ENCODE measurements at places on chromosomes 11 and 22. TPM values are rescaled to one million over a fixed set of nuclear protein-coding genes. Genes with fewer than 3 reads are reported as not detected.
A peak's percentile ranks its signal among the peaks of the same experiment; 100 is the strongest.

DNA sequence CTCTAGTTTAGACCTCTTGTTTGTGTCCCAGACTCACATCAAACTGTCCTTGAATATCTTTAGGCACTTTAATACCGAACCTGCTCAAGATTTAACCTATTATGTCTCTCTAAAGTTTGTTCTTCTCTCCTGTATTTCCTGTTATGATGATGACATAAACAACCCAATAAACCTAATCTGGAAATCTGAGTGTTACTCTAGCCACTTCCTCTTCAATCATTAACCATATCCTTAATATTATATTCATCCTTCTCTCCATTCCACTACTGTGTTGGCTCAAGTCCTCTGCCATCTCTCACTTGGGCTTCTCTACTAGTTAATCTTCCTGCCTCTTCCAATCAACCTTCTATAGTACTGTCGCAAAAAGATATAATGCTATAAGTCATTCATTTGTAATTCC, 36.0 kb downstream of the COPB1 start:
- no peak for DNase-seq

WNT7B gene
- polyA plus RNA-seq: 0.33 TPM

FREY1 gene
- 0.24 TPM for polyA plus RNA-seq

DNA sequence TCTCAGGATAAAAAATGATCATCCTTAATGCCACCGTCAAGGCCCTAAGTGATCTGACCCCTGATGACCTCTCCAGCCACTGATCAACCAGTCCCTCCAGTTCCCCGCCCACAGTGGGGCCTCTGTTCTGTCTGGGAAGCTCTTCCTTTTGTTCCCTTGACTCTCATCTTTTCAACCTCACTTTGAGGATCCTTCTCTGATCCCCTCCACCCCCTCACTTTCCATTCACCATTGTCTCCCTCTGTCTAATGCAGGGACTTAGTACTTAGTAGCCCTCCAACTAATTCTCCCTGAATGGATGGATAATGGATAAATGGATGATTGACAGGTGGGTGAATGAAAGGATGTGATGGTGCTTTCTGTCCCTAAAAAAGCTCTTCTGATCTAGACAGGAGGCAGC, 45.6 kb downstream of the C11orf58 start:
- no peak for DNase-seq

MFNG gene
- polyA plus RNA-seq: 9.1 TPM

DNA sequence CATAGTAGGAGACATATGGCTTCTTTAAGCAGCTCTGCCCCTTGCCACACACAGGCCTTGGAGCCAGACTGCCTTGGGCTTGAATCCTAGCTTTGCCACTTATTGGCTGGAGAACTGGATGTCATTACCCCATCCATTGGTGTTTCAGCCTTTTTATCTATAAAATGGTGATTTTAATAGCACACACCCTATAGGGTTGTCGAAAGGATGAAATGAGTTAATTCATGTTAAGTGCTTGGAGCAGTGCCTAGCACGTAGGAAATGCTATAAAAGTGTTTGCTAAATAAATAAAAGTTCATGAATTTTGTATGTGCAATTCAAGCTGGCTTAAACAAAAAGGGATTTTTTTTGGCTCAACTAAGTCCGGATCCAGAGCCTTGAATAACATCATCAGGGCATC, 120.7 kb downstream of the TIMP3 start:
- DNase-seq: no peak

APOL3 gene
- polyA plus RNA-seq: 13.1 TPM

DNA sequence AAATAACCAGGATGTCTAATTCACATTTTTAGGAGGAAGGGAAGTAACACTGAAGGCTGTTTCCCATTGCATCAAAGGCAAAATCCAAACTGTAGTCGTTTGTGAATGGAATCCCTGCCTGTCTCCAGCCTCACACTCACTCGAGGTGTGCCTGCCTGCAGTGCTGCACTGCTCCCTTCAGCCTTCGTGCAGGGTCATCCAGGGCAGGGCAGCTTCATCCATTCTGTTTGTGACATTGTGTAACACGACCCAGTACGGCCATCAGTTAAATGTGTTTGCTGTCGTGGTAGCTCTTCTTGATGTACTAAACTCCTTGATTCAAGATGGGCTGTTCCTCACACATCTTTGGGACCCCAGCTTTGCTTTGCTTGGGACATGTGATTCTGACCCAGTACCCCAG, 34.3 kb downstream of the LDLRAD3 start:
- no peak for DNase-seq

PTGDR2 gene
- polyA plus RNA-seq: 5.0 TPM

WBP2NL gene
- polyA plus RNA-seq: 1.5 TPM

KCNK4 gene
- 0.09 TPM for polyA plus RNA-seq

- DNase-seq: no peak
Measured at GRCh38 chr22:27846910-27847309, 45.4 kb upstream of the MN1 start.

DNA sequence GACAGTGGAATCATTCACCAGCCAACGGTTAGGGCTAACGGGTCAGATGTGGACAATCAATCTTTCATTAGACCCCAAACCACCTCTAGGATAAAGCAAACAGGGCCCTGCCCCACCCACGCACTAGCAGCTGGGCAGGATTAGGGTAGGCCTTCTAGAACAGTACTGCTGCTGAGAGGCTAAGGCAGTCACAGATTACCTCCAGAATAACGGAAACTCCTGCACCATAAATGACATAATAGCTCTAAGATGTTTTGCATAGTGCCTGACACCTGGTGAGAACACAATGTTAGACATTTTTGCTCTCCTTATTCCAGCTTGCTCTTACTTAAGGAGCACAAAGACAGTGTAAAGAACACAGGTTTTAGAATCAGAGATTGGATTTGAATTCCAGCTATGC, 1.8 kb downstream of the SYTL2 start:
- no peak for DNase-seq

DNA sequence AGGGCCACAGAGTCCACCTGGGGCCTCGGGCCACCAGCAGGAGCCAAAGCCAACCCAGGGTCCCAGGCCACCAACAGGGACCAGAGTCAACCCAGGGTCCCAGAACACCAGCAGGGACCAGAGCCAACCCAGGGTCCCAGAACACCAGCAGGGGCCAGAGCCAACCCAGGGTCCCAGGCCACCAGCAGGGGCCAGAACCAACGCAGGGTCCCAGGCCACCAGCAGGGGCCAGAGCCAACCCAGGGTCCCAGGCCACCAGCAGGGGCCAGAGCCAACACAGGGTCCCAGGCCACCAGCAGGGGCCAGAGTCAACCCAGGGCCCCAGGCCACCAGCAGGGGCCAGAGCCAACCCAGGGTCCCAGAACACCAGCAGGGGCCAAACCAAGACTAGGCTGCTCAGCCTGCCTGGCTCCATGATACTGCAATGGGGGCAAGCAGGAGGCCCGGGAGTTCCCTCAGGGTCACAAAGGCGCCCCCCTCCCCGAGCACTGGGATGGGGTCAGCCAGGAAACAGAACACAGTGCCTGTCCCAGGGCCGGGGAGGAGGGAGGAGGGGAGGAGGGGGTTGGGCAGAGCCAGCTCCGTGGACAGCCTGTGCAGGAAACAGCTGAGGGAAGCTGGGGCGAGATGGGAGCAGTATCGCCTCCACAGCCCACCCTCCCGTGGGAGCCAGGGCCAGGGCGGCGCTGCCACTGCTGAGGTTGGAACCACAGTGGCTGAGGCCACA, 62.0 kb upstream of the PRR5 start:
- DNase-seq: no peak

DNA sequence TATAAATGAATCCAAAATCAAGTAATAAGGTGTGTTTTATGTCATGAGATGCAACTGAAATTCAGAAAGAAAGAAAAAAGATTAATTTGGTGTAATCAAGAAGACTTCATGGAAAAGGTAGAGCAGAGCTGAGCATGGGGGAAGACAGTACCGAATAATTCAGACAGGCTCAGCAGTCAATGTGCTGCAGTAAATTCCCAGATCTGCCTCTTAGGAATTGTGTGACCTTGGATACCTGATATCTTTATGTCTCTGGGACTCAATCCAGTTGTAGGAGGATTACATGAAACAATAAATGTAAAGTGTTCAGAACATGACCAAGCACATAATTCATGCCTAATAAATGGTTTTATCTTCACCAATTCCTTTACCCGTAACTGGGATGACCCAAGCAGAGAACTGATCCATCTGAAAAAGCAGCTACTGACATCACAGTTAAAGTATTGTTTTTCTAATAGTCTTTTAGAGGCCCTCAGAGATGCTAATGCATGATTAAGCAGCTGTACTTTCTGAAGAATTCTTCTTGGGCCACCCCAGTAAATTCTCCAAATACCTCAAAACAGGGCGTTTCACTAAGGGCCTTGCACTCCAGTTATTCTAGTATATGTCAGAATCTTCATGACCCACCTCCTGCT, 7.8 kb downstream of the MS4A12 start:
- DNase-seq: no peak

MISFA gene
- 4.3 TPM for polyA plus RNA-seq

MB gene
- polyA plus RNA-seq: 7.2 TPM

DNA sequence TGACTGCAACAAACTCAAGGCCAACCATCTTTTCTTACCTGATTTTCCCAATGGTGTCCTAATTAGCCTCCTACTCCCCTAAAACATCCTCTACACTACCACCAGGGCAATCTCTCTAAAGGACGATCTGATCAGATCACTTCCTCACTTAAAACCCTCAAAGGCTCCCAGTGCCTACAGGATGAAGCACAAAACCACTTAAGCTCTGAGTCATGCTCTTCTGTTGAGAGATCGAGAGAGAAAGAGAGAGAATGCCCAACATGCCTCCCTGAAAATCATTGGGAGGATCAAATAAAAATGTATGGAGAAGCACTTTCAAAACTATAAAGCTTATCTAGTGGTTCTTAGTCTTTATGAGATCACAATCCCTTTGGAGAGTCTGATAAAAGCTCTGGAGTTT, 171.1 kb downstream of the CADM1 start:
- no peak for DNase-seq

GRCh38 chr22:29951791-29952413, 68.9 kb downstream of the MTMR3 start:
- DNase-seq: no peak

GRCh38 chr11:1997755-1998154, at the start of gene H19:
Gene H19, minus strand, starts transcription at chr11:1997842.
- no peak for DNase-seq

OR56A1 gene
- 0.01 TPM for polyA plus RNA-seq

DNA sequence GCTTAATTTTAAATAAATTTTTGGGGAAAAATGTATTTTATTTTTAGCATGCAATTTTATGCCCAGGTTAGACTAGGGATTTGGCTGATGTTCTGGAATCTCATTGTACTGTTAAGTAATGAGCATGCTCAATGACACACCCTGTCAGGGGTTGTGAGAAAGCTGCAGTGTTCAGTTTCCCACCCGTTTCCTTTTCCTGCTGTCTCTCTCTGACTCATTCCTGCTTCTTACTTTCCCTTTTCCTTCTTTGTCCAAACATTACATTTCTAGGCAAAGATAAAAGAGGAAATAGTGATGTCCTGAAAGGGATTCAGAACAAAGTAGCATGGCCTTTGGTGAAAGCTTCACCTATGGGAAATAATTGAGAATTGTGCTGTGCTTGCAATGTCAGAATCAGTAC, 22.7 kb downstream of the OOSP3 start:
- DNase-seq: no peak

DNA sequence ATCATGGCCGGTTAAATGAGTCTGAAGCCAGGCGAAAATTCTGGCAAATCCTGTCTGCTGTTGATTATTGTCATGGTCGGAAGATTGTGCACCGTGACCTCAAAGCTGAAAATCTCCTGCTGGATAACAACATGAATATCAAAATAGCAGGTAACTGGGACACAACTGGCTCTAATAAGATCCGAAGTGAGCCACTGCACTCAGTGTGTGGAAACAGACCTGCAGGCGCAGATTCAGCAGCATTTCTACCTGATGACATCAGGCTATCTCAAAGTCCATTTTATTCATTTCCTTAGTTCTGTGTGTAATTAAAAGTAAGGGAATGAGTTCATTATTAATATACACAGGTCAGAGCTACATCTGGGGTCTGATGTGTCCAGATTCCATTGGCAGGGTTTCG, 78.2 kb downstream of the PPP2R1B start:
- DNase-seq: peak; percentile 81

OR8H1 gene
- not detected for polyA plus RNA-seq

- DNase-seq: no peak
Measured at GRCh38 chr11:44877571-44878497, 72.8 kb downstream of the TP53I11 start.

C11orf42 gene
- polyA plus RNA-seq: 1.2 TPM
